ENCODE measurements at places on chromosomes 4 and X. TPM values are rescaled to one million over a fixed set of nuclear protein-coding genes. Genes with fewer than 3 reads are reported as not detected.

- no peak overlapping the region for H3K27ac ChIP-seq
- peaks cover 50% of the 10 kb centered on the region for H3K36me3 ChIP-seq
- H3K27me3 ChIP-seq: no peaks in the 10 kb centered on the region
- no peak for DNase-seq
- no peak overlapping the region for H3K4me3 ChIP-seq
- peaks cover 26% of the 10 kb centered on the region for H3K4me1 ChIP-seq
Measured at GRCh38 chr4:26424153-26424552, 66.1 kb downstream of the CCKAR start.

GRCh38 chr4:14431155-14432134 is 570.8 kb upstream of the CPEB2 start:
- H3K36me3 ChIP-seq: no peaks in the 10 kb centered on the region
- DNase-seq: no peak
- H3K27me3 ChIP-seq: no peaks in the 10 kb centered on the region
- no peak overlapping the region for H3K27ac ChIP-seq
- H3K4me3 ChIP-seq: no peak overlapping the region

- H3K27me3 ChIP-seq: no peaks in the 10 kb centered on the region
- H3K27ac ChIP-seq: no peak overlapping the region
- no peak for DNase-seq
- H3K4me1 ChIP-seq: no peaks in the 10 kb centered on the region
- no peak overlapping the region for H3K4me3 ChIP-seq
- no peaks in the 10 kb centered on the region for H3K36me3 ChIP-seq
Measured at GRCh38 chr4:164408831-164409230, 345.1 kb upstream of the SMIM31 start.

The F8A1 gene
- total RNA-seq: 3.8 TPM

The TRIM61 gene
- 3.8 TPM for total RNA-seq

The C4orf50 gene
- not detected for total RNA-seq

The CDS1 gene
- under 0.01 TPM for total RNA-seq

The MAGEA1 gene
- total RNA-seq: not detected

The EGFL6 gene
- 0.29 TPM for total RNA-seq

The POU3F4 gene
- not detected for total RNA-seq

Measured in osteoblast (primary cell).